ENCODE measurements at places on chromosomes 1 and 21.

DNA sequence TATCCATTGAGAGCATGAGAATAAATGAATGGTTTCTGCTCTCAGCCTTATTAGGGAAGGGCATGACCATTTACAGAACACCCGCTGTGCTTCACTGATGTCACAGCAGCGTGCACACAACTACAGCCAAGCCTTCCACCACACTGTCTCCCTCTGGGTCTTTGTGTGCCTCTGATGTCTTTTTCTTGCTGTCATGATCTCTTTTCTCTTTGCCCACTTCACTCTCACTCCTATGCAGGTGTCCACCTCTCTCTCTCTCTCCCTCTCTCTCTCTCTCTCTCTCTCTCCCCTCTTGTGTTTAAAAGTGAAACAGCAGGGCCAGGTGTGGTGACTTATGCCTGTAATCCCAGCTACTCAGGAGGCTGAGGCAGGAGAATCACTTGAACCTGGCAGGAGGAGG, 232.5 kb upstream of the JUN start:
- no peak for DNase-seq

GRCh38 chr1:2313651-2314261, 77.6 kb downstream of the MORN1 start:
- no peak for DNase-seq

DNA sequence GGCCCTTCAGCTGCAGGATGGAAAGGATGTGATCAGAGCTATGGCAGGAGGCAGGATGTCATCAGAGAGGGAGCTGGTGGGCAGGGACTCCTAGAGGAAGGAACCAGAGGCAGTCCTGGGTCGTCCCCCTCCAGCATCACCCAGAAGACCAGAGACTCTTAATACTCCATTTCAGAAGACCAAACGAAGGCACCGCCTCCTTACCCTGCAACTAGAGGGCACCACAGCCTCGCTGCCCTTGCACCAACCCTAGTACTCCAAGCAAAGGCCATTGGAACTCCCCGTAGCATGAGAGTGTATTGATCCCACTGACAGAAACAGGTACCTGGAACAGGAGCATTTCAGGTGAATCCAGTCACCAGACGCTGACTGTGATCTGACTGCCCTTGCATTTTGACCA, 598.1 kb downstream of the NPHP4 start:
- no peak for DNase-seq

DNA sequence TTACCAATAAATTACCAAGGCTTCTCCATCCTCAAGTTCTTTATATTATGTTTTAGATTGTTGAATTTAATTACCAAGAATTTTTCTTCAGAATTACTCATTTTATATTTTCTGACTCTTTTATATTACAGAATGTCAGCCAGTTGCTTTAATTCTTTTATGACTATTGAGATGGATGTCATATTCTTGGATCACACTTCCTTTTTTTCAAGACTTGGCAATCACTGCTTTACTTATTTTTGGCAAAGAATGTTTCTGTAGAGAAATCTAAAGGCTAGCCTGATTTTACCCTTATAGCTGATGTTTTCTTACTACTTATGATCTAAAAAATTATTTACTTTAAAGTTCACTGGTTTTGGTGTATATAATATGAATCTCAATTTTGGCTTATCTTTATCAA, 721.1 kb upstream of the TMPRSS15 start:
- DNase-seq = no peak

DNA sequence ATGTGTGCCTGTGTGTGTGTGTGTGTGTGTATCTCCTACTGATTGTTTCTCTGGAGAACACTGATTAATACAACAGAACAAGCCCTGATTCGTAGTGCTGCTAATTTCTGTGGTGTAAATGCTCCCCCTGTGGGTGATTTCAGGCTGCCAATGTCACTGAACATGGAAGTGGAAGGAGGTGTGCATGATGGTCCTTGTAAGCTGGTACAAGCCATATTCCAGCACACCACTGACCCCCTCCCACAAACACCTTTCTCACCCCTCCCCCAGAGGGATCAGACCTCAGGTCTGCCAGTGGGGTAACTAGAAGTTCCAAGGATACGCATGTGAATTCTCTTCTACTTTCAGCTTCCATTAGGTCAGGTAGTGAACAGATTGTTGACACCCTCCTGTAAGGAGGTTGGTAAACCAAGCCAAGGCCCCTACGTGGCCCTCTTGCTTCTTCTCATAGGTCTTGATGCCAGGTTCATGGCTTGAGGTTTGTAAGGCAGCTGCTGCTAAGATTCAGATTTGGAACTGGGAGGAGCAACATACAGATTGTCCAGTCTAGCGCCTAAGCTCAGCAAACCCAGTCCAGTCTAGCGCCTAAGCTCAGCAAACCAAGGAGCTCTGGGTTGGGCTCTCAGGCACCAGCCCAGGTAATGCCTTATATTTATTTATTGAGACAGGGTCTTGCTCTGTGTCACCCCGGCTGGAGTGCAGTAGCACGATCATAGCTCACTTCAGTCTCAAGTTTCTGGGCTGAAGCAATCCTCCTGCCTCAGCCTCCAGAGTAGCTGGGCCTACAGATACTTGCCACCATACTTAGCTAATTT, 38.7 kb downstream of the DHCR24 start:
- DNase-seq = no peak

DNA sequence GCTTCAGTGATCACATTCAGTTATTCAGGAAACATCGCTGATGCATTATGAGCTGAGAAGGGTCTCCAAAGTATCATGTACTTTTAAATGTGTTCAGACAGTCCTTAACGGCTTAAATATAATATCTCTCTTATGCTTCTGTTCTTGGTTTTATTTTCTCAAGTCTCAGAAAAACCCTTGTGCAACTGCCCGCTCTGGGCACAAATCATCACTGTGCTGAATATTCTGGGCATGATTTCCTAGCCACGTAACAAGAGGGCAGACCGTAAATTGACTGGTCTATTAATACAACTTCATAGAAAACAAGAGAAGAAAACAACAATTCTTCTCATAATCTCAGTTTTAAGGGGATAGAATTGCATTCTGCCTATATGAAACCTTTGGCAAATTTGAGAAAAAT, 96.5 kb upstream of the EXO1 start:
- DNase-seq = no peak

DNA sequence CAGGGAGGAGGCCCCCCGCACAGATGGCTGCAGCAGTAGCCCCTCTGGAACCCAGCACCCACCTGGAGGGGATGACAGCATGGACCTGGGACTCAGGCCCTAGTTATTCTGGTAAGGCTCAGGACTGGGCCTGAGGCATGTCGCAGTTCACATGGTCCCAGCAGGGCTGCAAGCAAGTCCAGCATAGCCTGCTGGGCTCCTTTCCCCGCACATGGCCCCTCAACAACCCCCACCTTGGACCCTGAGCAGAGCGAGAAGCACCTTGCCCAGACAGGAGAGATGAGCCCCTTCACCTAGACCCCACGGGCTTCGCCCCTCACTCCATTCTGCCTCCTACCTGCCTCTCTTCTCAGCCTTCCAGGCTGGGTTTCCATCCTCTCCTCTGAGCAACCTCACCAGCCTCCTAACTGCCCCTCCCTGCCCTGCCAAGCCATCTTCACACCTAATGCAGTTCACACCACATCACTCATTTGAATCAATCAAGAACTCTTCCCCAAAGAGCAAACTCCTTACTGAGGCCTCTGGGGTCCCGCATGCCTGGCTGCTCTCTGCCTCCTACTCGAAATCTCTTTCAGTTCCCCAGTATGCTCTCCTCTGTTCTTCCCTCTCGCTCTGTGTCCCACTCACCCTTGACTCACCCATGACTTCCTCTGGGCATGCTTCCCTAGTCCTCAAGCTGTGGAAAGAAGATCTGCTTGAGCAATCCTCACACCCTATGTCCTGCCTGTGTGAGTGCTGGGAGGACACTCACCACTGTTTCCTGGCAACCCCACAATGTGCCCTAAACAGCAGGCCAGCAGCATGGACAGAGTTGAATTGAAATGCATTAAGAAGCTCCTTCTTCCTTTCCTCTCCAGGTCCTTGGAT, 9.4 kb upstream of the THEMIS2 start:
- DNase-seq = no peak

- DNase-seq = no peak
Observed at GRCh38 chr1:160375788-160376524, 9.1 kb downstream of the NHLH1 start.

GRCh38 chr1:6157528-6158174, 22.5 kb downstream of the CHD5 start:
- DNase-seq = peak; percentile 60

All from stimulated activated CD4-positive, alpha-beta T cell treated with anti-CD3 and anti-CD28 coated beads, TNF-alpha, amount 100 ng/mL, for 24 hours (primary cell).